ENCODE measurements at places on chromosomes 2 and 18.
A peak's percentile ranks its signal among the peaks of the same experiment; 100 is the strongest.

GRCh38 chr2:17583166-17583565 lies 42.7 kb downstream of the VSNL1 start:
- DNase-seq, result peak; percentile 98

DNA sequence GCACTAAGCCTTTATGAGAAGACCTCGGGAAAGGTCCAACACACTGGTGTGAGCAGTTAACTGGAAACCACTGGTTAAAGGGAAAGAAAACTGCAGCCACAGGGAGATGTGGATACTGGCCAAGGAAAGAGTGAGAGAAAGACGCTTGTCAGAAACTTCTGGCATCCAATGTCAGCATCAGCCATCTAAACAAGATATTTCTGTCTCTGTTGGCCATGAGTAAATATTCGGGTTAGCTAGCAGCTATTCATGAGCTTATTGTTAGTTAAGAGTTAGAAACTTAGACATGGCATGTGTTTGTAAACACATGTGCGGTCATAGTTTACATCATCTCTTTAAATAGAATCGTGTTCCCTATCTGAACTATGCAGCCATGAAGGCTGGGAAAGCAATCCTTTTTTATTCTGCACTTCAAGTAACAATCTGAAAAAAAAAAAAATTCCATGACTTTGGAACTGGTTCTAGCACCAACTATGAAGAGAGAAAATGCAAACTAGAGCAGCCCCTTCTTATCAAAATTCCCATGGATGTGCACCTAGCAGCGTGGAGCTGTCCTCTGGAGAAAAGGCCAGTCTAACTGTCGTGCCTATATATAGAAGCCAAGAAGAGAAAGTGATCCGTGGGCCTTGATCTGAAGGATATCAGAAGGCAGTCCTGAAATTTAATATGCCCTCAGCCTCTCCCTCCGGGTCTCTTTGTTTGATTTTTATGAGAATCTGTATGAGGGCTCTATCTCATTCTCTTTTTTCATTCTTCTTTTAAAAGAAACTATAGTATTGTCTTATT lies 84.0 kb upstream of the RFX8 start:
- DNase-seq, result no peak

DNA sequence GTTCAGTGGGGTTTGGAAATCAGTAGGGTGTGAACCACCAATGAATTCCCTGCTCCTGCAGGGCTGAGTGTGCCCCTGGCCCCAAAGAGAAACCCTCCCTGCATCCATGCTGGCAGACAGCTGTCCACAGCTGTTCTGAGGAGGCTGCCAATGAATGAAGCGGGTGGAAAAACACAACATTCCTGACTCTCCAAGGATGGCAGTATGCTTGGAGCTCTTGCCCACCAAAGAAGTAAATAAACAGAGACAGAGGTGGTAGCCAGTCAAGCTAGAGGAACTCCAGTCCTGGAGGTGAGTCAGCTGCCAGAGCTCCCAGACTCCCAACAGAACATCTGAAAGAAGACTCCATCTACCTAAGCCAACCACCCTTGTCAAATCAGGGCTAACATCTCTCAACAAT lies 6.2 kb downstream of the ZBTB7C start:
- no peak for DNase-seq

DNA sequence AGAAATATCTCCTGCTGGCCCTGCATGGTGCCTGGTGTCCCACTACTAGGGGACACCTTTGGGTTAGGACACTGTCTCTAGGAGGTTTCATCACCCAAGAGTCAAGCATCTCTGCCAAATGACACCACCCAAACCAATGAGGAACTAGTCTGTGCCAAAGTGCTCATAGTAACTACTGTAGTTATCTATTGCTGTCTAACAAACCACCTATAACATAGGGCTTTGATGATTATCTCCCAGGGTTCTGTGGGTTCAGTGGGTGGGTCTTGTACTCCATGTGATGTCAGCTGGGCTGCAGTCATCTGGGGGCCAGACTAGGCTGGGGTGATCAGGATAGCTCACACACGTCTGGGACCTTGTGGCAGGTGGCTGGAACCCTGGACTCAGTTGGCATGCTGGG lies 59.8 kb downstream of the EPAS1 start:
- DNase-seq, result no peak

DNA sequence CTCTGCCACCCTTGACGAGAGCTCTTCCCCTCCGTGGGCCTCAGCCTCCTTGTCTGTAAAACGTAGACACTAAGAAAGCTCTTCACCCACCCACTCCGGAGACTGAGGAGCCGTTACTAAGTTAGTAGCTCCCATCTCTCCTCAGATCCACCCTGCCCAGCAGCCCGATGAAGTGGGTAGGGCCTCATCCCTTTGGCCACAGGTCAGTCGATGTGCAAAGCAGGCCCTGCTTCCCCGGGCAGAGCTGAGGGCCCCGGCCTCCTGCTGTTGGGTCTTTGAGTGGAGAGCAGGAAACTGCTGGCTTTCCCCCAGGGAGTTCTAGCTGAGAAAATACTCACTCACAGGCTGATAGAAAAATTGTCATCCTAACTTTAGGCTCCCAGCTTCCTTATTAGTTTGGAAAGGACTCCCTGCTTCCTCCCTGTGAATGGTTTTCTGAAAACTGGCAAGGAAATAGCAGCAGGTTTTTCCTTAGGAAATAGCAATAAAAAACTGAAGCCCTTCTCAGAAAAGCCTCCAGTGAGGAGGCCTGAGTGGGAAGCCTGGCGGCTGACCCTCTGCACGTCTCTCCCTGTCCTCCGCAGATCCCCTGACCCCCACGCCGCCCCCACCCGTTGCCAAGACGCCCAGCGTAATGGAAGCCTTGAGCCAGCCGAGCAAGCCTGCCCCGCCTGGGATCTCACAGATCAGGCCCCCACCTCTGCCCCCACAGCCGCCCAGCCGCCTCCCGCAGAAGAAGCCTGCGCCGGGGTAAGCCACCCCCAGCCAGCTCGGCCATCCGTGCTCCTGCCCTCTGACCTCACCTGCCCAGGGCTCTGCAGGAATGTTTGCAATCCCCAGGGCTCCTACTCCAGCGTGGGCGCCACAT lies 30.2 kb downstream of the ITGB1BP1 start:
- DNase-seq, result no peak

- no peak for DNase-seq
These were observed 27.7 kb upstream of the AP1S3 start for GRCh38 chr2:223865124-223865523.

GRCh38 chr2:28364610-28365009 lies 28.0 kb upstream of the FOSL2 start:
- DNase-seq, result no peak

- DNase-seq, result no peak
These were observed 61.4 kb upstream of the MSTN start for GRCh38 chr2:190123956-190124355.

GRCh38 chr2:111225856-111226255 lies 105.1 kb downstream of the BCL2L11 start:
- DNase-seq, result no peak

DNA sequence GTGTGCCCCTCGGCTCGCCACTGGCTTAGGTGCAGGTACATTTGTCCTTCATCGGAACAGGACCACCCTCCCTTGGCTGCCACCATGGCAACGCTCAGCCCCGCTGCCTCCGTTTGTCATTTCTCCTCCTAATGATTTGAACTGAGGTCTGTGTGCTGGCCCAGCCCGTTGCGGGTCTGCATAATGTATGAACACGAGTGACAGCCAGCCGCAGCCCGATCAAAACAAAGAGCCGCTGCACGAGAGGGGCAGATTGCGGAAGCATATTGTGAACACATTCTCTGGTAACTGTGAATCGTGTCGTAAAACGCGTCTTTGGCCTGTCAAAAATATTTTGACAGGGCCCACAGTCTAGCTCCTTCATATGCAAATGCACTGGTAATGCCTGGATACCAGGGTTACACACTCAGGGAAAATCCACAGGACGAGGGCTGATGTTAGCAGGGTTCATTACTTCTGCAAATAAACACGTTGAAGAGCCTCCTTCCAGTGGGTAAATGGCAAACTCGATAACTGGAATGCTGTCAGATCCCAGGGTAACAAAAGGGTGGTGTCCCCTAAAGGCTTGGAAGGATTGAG lies 137.0 kb downstream of the AGAP1 start:
- no peak for DNase-seq

DNA sequence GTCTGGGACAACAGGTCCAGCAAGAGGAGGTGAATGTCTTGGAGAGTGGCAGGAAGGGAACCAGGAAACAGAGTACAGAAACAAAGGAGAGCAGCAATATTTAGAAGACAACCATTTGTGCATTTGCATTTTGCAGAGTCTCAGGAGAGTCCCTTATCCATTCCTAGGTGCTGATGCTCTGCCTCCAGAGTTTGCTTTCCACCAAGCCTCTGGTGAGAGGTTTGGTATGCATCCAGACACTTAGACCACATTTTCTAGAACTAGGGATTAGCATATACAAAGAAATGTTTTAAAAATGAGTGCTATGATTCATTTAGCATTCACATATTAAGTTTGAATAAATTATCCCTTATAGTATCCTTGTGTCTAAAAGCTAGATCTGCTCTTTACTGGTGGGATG lies 18.5 kb upstream of the LRATD1 start:
- DNase-seq, result no peak

- DNase-seq, result no peak
These were observed 76.3 kb upstream of the SEC11C start for GRCh38 chr18:59063300-59063906.

DNA sequence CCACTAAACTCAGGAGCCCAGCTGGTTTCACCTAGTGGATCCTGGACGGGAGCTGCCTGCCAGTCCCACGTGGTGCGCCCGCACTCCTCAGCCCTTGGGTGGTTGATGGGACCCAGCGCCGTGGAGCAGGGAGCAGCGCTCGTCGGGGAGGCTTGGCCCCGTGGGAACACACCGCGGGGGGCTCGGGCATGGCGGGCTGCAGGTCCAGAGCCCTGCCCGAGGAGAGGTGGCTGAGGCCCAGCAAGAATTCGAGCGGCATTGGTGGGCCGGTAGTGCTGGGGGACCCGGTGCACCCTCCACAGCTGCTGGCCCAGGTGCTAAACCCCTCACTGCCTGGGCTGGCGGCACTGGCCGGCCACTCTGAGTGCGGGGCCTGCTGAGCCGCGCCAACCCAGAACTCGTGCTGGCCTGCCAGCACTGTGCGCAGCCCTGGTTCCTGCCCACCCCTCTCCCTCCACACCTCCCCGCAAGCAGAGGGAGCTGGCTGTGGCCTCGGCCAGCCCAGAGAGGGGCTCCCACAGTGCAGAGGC lies 137.3 kb downstream of the TRIB2 start:
- DNase-seq, result no peak

DNA sequence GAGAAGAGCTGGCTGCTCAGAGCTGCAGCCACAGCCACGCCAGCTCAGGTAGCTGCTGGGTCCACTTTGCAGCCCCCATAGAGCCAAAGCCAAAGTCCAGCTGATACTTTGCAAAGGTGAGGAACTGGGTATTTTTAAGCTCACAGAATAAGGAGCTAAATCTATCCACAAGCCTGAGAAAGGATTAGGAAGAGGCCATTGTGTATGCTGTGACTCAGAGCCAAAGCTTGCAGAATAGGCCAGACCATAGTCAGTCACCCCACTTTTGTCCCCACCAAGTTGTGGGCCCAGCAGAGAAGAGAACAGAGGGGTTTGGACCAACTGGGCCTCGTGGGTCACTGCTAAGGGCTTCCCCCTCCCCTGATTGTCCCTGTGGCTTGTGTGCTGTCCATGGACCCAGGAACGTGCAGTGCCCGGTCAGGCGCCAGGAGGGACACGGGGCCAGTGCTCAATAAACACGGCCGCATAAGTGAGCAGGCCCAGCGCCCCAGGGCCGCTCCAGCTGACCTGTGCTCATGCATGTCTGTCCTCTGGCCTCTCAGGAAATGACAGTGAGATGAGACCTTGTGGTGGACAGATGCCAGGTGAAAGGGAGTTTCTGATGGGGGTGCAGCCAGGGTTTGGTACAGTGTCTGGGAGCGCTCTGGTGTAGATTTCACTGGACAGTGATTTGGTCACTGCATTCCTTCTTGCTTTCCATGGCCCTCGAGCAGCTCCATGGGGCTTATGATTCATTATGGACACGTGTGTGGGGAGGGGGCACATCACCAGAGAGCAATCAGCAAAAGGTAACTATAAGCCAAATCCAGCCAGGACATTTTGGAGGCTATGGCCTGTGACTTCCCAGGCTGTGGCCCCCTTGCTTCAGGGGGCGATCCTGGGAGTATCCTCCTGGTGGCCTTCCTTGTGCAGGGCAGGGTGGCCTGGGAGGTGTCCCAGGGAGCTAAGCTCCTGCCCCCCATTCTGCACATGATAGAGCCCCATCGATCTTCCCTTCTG lies 31.3 kb downstream of the MAL start:
- no peak for DNase-seq

DNA sequence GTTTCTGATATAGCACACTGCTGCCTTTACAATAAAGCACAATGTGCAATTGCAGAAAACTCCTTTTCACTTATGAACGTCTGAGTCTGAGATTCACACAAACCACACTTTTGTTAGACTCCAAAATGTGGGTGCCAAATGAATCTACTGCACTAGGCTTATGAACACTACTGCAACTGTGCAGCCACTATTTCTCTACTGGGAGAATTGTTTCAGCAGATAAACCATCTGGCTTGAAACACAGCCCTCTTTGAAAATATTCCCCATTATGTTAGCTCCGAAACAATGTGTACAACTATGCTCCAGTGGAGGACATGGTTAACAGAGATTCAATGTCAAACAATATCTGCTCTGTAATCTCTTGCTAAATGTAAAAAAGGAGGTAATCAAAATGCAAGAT lies 188.7 kb upstream of the ZEB2 start:
- DNase-seq, result no peak

- no peak for DNase-seq
These were observed 27.2 kb upstream of the PTPN2 start for GRCh38 chr18:12911025-12911928.

DNA sequence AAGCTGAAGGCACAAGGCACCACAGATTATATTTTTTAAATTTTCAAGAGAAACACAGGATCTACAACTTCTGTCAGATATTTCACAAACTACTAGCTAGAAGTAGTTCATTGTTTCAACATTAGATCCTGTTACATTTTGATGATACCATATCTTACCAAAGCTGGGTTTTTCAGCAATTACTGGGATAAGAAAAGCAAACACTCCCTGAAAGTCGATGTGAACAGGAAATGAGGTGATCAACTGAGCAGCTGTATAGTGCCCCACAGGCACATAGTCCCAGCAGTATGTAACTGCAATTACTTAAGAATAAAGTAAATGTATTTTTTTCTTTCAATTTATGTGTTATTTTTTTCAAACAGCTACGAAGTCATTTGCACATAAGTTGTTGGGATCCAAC lies 103.5 kb downstream of the DNER start:
- no peak for DNase-seq

- DNase-seq, result peak; percentile 24
These were observed at the start of gene LDLRAD4 for GRCh38 chr18:13218368-13218991. Gene LDLRAD4 (plus strand): TSS chr18:13218760.

- DNase-seq, result no peak
These were observed 113.4 kb downstream of the MC4R start for GRCh38 chr18:60259052-60259681.

GRCh38 chr2:229485857-229486256 lies 214.8 kb upstream of the PID1 start:
- peak; percentile 54 for DNase-seq

- DNase-seq, result no peak
These were observed 140.1 kb downstream of the HDAC4 start for GRCh38 chr2:239260546-239261327.

- no peak for DNase-seq
These were observed 87.6 kb downstream of the MGAT5 start for GRCh38 chr2:134341476-134341875.

- DNase-seq, result no peak
These were observed 135.9 kb upstream of the SIX3 start for GRCh38 chr2:44805401-44806235.

Measured in cerebellar cortex (tissue), 1 donor.